ENCODE measurements at places on chromosomes 7 and 10.
A peak's percentile ranks its signal among the peaks of the same experiment; 100 is the strongest.

- peak; percentile 87 for DNase-seq
Observed at GRCh38 chr10:125982260-125982948, 86.0 kb downstream of the FANK1 start.

DNA sequence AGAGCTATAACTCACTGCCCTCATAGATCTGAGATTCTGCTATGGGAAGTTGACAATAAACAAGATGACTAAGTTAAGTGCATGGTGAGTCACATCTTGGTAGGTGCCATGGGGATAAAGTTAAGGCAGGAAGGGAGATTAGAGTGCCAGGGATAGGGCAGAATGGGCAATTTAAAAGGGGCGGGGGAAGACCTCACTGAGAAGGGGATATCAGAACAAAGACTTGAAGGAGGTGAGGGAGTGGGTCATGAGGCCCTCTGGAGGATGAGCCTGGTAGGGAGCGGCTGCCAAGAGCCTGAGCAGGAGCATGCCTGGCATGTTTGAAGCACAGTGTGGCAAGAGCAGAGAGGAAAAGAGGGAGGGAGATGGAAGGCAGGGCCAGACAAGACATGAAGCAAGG, 34.8 kb upstream of the INMT start:
- DNase-seq, result no peak

DNA sequence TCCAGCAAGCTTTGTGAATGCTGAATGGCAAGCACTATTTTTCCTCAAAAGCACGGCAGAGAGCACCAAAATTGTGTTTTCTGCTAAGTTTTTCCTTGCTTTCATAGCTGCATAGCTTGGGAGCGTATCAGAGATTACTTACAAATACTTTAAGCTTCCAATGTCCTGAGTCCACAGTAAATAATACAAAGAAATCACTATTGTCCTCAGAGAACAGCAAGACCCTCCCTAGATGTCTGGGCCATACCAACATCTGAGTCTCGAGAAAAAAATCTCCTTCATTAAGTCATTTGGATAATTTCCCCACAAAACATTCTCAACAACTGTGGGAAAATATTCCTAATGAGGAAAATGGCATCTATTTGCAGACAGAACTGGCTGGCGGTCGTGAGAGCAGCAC, 41.7 kb downstream of the SGMS1 start:
- no peak for DNase-seq

DNA sequence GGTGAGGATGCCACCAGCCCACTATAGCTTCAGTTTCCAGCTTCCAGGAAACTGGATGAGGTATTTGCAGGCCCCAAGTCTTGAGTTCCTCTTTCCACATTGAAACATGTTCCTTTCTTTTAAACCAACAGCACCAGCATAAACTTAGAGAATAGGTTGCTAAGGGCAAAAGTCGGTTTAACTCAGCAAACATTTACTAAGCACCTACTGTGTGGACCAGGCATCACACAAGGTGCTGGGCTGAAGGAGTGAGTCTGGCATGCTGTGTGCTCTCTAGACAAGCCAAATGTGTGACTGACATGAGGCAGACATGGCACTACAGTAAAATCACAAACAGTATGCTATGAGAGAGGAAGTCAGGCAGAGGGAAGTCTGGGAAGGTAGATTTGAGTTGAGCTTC, 11.0 kb upstream of the RASSF4 start:
- peak; percentile 51 for DNase-seq

DNA sequence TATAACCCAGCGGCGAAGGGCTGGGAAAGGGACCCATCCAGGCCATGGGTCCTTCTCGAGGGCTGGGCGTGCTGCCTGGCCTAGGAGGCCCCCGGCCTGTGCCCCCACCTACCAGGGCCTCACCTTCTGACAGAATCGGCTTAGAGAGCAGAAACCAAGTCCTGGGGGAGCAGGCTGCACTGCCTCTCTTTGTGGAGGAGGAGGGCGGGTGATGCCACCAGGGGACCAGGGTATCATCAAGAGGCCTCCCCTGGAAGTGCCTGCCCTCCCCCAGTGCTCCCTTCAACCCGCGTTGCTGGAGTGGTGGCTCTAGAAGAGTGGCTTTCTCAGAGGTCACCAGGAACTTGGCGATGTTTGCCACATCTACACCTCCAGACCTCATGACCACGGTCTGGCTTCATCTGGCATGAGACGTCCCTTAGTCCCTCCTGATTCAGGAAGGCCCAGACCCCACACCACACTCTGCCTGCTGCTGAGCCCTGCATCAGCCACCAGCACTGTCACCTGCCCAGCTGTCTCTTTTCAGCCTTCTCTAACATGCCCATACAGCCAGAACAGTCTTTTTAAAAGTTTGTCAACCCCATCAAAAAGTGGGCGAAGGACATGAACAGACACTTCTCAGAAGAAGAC, 31.9 kb downstream of the FKBP6 start:
- DNase-seq, result no peak

DNA sequence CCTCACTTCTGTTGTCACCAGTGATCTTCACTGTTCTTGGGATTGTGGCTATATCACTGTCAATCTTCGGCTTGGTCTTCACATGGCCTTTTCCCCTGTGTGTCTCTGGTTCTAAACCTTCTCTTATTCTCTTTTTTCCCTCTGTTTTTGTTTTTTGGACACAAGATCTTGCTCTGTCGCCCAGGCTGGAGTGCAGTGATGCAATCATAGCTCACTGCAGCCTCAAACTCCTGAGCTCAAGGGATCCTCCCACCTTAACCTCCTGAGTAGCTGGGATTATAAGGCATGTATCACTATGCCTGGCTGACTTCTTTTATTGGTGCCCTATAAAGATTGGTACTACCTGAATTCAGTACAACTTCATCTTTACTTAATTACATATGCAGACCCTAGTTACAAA, 143.4 kb upstream of the EFCAB10 start:
- no peak for DNase-seq

- no peak for DNase-seq
Observed at GRCh38 chr7:12741951-12742575, 54.6 kb downstream of the ARL4A start.

DNA sequence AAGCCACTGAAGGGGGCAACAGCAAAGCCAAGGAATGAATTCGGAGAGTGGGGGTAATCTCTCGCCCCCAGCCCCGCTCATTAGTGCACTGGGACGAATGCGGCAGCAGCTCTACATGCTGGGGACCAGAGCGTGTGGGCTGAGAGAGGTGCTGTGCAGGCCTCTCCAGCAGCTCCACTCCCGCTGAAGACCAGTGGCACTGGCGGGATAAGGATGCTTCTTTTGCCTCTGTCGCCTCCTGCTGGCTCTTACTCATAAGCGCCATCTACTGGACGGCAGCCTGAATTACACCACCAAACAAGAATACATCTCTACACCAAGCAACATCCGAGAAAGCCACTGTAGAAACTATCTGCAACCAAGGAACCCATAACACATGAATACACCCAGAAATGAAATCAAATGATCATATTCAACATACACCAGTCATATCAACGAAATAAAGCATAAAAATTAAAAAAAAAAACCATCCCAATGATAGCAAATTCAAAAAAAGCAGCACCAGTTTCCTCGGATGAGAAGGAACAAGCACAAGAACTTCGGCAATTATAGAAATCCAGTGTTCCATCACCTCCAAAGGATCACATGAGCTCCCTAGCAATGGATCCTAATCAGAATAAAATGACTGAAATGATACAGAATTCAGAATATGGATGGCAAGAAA, 79.0 kb upstream of the TMEM168 start:
- peak; percentile 46 for DNase-seq

DNA sequence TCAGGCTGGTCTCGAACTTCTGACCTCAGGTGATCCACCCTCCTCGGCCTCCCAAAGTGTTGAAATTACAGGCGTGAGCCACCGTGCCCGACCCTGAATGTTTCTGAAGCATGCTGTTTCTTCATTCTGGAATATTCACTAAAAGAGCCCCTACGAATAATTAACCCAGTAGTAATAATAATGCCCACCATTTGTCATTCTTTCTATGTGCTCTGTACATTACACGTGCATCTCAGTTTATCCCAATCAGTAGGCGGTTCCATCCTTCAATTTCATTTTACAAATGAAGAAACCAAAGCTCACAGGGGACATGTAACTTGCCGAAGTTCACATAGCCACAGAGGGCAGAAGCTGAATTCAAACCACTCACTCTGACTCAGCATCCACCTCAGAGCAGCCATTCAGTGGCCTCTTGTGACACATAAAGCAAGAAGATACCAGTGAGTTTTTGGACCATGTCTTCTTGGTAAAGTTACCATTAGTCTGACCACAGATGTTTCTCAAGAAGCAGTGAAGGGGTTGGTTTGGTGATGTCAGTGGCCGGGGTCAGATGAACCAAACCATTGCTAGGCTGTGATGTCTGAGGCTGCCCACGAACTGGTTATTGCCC, 71.9 kb upstream of the DUSP5 start:
- DNase-seq, result peak; percentile 89

DNA sequence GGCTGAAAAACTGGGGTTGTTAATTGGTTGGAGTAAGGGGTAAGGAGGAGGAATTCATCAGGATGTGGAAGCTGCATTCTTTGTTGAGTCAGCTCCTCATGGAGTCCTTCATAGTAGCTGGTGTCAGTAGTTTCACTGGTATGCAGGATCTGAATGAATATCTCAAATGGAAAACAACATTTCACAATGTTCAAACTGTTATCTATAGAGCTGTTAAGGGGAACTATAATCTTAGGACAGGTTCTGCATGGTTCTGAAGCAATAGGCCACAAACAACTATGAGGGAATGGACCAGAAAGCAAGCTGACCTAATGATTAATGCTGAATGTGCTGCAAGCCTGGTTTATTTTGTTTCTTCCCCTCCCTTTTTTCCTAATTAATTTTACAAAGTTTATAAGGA, 225.8 kb downstream of the IPMK start:
- DNase-seq, result no peak

- no peak for DNase-seq
Observed at GRCh38 chr10:116704926-116705325, 37.4 kb downstream of the HSPA12A start.

Data from suppressor macrophage treated with lipopolysaccharide for 1 hour (primary cell).